ENCODE measurements at places on chromosomes 3 and 15. TPM values are rescaled to one million over a fixed set of nuclear protein-coding genes. Genes with fewer than 3 reads are reported as not detected.

Gene PRR23B
- not detected for total RNA-seq

Gene ALG1L2
- 3.5 TPM for total RNA-seq

Gene LRRC2
- not detected for total RNA-seq

Gene CLSTN2
- total RNA-seq = 2.8 TPM

Gene SH3GL3
- 1.2 TPM for total RNA-seq

Gene SEMA6D
- total RNA-seq = 10.6 TPM

GRCh38 chr15:70521576-70522322, 241.6 kb downstream of the UACA start:
- no peak for DNase-seq

DNA sequence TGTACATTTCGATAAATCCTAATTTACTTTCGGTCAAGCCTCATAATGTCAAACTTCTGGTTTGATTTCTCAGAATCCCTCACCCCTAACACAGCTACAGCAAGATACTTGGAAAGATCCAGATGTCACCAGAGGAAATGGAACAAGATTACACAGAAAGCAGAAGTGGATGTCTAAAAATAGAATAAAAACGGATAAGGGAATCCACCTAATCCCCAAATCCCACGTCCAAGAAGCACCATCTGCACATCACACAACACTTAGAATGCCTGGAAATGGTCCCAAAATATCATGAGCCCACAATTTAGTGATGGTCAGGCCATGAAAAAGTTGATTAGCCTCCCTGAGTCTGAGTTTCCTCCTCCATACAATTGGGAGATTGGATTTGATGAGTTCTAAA, 61.7 kb downstream of the AGTR1 start:
- no peak for DNase-seq

DNA sequence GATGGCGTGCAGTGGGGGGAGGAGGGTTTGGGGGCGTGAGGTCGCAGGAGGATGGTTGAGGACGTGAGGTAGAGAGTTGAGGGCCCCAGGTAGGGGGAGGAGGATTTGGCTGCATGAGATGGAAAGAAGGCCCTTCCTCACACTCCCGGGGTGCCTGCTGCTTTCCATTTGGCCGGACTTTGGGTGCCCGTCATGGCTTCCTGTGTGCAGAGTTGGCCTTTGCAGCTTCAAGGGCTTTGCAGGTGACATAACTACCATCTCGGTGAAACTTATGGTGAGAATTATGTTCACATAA, 1.7 kb downstream of the MLF1 start:
- DNase-seq = no peak

DNA sequence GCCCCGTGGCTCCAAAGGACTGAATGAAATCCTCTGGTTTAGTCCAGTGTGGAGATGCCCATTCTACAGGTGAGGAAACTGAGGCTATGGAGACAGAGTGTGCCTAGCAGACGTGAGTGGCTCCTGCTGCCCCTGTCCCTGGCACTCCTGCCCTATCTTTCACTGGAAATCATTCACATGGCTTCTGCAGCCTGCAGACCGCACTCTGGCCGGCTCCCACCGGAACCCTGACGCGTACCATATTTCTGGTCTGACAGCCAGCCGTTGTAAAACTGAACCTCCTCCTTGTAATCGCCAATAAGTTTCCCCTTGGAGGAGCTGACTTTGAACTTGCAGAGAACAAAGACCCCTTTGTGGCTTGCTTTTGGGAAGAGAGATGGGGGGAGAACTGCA, 136.5 kb downstream of the CHSY1 start:
- DNase-seq = no peak

DNA sequence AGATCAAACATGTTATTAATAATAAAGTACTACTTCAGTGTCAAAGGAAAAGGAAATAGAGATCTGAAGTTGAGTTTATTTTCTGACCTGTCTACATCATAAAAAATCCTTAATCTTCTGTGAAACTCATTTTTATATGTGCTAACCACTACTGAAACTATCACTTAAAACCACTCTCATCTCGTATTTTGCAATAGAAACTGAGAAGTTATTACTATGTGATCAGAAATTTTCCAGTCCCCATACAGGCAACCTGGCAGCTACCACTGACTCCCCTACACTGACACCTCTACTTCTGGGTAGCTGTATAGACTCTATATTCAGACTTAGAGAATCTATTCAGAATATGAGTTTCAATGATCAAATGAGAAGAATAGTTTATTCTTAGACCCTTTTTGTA, 8.3 kb downstream of the HDGFL3 start:
- no peak for DNase-seq

- no peak for DNase-seq
These were observed 83.7 kb downstream of the CMSS1 start for GRCh38 chr3:99901200-99901926.

Data from progenitor cell of endocrine pancreas (in vitro differentiated cells).